M059J (cell line): ENCODE measurements at places on chromosomes 11 and 22.

- peak; percentile 31 for DNase-seq
Measured at GRCh38 chr11:48062649-48063048, 82.3 kb downstream of the PTPRJ start.

DNA sequence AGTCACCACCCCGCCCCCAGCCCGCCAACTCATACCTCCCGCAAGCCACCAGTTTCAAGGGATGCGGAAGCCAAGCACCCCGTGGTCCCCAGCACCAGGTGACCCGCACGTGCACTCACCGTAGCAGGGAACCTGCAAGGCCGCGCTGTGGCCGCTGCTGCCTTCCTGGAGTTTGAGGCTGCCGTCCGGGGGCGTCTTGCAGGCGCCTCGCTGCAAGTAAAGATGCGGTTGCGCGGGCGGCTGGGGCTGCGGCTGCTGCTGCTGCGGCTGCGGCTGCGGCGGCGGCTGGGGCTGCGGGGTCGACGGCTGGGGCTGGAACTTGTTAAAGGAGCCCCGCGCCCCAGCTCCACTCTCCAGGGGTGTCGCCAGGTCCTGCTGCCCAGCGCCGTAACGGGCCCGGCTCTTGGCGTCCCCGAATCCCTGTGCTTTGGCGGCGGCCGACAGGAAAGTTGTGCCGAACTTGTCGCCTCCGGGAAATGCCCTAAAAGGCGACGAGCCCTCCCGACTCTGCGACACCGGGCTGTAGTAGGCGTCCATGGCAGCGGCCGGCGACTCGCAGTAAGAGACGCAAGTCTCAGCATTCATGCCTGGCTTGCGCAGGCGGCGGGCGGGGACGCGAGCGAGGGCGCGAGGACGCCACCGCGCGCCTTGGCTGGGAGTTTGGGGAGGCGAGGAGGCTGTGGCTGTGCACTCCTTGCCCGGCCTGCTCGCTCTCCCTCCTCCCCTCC, at the start of gene ALX4:
Gene ALX4 (minus strand): TSS at position 662 of the 728 bp plus-strand sequence. CDS start 77 bp downstream, at position 585.
- DNase-seq, result peak; percentile 79

DNA sequence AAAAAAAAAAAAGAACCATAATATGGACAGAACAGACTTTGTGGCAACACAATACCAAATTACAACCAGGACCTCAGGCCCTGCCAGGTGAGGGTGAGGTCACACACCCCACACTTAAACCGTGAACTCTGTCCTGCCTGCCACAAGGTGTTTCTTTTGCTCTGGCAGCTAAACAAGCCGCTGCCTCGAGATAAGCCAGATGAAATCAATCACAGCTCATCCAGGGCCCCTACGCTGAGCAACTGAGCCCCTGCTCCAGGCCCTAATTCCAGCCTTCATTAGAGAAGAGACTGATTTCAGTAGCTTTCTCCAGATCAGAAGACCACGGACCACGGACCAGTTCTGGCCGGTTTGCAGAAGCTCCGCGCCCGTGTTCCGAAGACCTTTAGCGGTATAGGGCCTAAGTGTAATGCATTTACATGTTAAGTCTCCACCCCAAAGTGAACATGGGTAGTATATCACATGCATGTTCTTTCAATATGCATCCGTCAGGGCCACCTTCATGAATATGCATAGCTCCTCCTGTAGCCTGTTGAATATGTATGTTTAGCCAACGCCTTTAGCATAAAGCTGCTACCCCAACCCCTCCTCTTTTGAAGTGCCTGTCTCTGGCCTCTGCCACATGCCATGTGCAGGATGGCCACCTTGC, 14.8 kb upstream of the RAC2 start:
- DNase-seq, result no peak

DNA sequence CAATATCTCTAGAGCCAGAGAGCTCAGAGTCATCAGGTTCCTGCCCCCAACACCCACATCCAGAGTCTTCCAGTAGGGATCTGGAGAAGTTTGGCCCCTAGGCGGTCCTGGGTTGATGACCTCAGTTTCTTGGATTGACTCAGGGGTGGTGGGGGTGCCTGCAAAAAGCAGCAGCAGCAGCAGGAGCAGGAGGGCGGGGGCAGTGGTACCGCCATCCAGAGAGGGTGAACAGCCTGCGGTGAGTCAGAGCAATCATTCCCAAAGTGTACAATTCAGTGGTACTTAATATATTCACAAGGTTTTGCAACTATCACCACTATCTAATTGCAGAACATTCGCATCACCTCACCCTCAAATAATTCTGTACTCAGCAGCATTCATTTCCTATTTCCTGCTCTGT, 9.9 kb upstream of the SEC14L3 start:
- DNase-seq, result peak; percentile 65

- peak; percentile 14 for DNase-seq
Measured at GRCh38 chr22:44719586-44720368, 17.8 kb downstream of the PRR5 start.

- peak; percentile 8 for DNase-seq
Measured at GRCh38 chr11:9357041-9357440, 27.4 kb upstream of the IPO7 start.

GRCh38 chr11:11267312-11267711, 85.7 kb downstream of the CSNK2A3 start:
- no peak for DNase-seq

DNA sequence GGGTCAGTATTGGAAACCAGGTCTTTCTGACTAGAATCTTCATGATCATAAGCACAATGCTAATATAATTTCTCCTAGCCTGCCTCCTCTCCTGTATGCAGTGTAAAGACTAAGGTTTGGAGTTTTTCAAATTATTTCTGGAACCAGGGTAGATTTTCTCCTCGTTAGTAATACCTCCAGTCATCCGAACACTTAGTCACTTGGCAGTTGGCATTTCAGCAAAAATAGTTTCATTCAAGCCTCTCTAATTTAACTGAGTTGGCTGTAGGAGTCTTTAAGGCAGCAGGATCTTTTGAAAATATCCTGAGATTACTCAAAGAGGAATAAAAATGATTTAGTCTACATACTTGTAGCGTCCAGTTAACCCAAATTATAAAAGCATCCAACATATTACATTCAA, 6.3 kb downstream of the TYR start:
- peak; percentile 31 for DNase-seq

- DNase-seq, result no peak
Measured at GRCh38 chr22:47166446-47167016, 404.1 kb downstream of the TBC1D22A start.

GRCh38 chr11:96095884-96096303, 172.0 kb upstream of the MTMR2 start:
- DNase-seq, result no peak

- DNase-seq, result peak; percentile 47
Measured at GRCh38 chr11:65435411-65435931, 12.9 kb downstream of the NEAT1 start.

GRCh38 chr11:2519862-2520735, 75.3 kb downstream of the KCNQ1 start:
- DNase-seq, result no peak

DNA sequence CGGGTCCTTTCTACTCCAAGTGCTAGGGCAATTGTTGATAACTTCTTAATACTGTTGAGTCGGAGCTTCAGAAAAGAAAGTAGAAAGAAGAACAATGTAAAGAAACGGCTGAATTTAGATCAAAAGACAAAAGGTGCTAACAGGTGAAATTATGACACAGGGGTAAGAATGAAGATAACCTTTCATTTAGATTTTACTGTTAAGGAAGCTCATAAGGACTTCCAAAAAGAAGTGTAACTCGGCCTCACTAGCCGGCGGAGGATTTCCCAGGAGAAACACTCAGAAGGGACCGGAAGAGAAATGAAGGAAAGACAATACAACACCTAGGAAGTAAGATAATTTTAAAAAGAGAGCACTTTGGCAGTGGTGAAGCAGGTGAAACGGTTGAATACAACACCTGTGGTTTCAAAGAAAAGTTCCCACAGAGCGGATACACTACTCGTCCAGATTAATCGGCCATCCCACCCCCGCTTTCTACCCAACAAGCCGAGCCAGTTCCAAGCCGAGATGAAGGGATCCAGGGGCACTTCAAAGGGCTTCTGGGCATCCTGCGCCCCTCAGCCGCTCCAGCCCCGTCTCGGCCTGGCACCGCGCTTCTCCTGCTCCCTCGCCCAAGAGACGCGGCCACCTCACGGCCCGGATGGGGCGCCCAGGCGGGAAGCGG, 737 bp downstream of the PPP2R1B start:
- peak; percentile 23 for DNase-seq

- DNase-seq, result no peak
Measured at GRCh38 chr11:60703374-60703773, 4.0 kb downstream of the MS4A8 start.

- DNase-seq, result no peak
Measured at GRCh38 chr11:83801799-83802198, 515.6 kb upstream of the CCDC90B start.

DNA sequence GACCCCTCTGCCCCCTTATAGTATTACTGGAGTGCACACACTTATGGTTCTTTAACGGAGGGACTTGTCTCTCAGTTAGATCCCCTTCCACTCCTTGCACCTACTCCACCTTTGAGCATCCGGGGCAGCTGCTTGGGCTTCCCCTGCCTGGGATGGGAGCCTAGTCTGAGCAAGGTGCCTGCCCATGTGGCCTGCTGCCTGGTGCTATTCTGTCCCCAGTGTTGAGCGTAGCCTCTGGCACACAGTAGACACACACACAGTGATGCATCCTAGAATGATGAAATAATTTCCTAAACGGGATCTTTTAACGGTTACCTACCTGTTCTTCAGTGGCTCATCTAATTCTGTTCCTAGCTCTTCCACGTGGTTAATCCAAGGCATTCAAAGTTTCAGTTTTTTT, 22.4 kb downstream of the PPFIA1 start:
- no peak for DNase-seq

DNA sequence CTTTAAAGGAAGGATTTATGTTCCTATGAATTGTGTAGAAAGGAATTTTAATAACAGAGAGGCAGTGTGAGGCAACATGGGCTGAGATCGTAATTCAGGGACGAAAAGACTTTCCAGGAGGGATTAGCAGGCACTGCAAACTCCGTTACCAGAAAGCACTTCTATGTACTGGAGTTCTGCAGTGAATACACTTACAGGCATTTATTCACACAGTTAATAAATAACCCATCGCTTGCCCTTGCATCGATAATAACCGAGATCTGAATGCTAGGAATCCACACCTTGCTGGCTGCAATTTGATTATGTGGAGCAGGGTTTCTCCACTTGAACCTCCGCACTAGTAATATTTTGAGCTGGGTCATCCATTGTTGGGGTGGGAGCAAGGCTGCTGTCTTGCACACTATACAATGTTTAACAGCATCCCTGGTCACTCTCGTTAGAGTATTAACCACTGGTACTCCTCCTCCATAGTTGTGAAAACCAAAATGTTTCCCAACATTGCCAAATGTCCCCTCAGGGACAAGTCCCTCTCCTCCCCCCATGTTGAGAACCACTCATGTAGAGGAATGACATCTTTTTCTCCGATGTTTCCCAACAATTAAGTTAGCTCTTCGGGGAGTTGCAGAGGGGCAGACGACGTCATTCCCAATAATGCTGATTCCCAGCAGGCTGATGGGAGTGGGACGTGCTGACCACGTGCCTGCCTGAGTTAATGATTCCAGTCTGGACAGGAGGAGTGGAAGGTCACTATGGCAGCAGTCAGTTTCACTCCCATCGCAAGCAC, 99.5 kb downstream of the SNX19 start:
- DNase-seq, result no peak

DNA sequence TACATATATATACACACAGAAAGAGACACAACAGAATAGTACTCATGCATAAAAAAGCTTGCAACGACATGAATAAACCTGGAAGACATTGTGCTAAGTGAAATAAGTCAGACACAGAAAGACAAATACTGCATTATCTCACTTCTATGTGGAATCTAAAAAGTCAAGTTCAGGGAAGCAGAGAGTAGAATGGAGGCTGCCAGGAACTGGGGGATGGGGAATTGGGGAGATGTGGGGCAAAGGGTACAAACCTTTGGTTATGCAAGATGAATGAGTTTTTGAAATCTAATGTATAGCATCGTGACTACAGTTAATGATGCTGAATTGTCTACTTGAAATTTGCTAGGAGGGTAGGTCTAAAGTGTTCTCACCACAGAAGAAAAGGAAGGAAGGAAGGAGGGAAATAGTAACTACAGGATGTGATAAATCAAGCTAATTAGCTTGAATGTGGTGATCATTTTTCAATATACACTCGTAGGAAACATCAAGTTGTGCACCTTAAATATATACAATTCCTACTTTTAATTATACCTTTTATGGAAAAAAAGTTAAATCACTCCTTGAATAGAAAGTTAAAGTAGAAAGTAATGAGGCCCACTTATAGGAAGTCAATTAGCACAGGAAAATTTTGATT, 33.8 kb downstream of the MMP13 start:
- DNase-seq, result no peak

DNA sequence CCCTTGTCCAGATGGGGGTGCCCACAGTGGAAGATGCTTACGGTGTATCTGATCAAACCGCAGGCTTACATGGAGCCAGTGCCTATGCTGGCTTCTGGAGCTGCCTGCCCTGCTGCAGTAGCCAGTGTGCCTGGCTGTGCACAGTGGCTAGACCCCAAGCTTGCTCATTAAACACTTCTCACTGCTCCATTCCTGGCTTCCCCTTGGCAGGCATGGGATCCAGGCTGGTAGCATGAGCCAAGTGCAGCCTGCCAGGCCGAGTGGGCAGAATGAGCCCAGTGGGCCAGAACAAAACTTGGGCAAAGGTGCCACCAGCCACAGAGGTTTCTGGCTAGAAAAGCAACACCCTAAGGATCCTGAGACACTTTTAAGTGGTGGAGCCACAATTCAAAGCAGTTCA, 55.4 kb upstream of the B3GNT6 start:
- DNase-seq, result no peak

DNA sequence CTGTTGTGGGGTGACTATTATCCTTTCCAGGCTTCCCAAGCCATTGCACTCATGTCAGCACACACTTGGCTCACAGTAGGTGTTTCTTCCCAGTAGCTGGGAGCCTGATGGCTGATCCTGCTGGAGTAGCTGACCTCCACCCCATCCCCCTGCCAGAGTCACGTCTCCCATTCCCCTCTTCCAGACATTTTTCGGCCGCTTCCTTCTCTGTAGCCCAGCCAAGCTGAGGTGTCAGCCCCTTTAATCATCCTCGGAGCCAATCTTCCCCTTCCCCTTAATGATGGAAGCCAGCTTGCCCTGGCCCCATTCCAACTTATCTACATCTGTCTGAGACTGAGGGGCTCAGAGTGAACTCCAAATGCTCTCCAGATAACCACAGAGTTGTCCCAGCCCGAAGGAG, 550.7 kb downstream of the MN1 start:
- no peak for DNase-seq

GRCh38 chr11:59204746-59205145, 8.0 kb downstream of the MPEG1 start:
- peak; percentile 26 for DNase-seq

GRCh38 chr11:3186166-3186953, 21.2 kb upstream of the OSBPL5 start:
- DNase-seq, result no peak

DNA sequence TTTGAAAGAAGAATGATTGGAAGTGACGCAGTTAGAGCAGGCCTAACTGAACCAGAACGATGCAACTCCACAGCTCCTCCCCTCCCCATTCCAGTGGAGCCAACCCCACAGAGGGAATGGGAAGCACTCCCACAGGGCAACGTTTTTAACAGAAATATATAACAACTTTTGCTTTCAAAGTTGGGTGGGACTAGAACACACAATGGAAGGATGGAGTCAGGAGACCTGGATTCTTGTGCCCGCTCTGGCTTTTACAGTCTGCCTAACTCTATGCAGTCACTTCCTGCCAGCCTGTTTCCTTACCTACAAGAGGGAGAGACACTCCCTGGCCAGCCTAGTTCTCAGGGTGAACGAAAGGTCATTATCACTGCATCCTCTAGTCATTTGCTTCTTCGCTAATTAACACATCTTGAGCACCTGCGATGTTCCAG, 75.5 kb downstream of the PACSIN2 start:
- DNase-seq, result peak; percentile 42
